CD4-positive, alpha-beta T cell treated with Interferon gamma for 1 hour (primary cell): ENCODE measurements at places on chromosomes 16 and 17.

GRCh38 chr16:87792205-87792565, 26.4 kb upstream of the KLHDC4 start:
- DNase-seq = no peak

DNA sequence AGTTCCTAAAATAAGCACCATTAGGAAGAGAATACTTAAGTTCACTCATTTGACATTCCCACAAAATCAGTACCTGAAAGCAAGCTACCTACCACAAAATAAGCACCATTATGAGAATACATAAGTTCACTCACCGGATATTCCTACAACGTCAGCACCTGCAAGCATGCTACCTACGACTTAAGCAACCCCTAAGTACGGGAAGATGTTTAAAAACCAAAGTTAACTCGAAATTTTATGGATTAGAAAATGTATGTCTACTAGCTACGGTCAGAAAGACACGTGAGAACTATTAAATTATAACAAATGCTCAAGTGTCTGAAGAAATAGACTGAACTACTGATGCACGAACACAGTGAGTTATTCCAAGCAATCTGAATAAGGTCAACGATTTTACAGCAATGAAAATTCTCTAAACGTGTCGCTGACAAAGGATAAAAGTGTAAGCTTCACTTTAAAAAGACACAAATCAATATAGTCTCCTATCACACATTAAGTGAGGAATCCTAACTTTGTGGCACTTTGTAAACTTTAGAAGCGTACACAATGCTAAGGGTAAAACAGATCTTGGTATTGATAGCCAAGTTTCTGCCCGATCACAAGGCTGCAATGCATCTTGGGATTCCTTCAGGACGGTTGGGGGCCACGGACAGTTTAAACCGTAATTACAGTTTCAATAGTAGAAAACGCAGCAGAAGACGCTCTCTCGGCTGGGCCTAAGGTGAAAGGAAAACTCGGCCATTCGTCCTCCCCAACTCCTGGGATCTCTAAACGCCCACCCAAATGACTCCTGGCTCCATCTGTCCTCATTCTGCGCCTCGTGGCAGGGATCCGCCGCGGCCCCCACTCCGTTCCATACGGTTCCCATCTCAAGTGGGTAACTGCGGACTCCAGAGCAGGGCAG, 1.3 kb downstream of the GSPT1 start:
- peak; percentile 13 for DNase-seq

DNA sequence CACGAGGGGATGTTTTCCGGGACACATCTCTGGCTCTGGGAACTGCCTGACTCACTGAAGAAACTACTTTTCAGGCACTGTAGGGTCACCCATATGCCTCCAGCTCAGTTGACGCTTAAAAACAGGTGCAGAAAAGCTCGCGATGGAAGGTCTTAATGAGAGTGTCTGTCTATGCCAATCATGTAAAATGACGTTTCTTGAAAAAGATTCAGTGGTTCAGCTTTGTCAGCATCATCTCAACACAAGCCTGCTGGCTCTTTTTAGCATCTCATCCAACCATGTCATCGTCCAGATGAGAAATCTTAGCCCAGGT, 27.5 kb downstream of the OR1D5 start:
- DNase-seq = no peak

DNA sequence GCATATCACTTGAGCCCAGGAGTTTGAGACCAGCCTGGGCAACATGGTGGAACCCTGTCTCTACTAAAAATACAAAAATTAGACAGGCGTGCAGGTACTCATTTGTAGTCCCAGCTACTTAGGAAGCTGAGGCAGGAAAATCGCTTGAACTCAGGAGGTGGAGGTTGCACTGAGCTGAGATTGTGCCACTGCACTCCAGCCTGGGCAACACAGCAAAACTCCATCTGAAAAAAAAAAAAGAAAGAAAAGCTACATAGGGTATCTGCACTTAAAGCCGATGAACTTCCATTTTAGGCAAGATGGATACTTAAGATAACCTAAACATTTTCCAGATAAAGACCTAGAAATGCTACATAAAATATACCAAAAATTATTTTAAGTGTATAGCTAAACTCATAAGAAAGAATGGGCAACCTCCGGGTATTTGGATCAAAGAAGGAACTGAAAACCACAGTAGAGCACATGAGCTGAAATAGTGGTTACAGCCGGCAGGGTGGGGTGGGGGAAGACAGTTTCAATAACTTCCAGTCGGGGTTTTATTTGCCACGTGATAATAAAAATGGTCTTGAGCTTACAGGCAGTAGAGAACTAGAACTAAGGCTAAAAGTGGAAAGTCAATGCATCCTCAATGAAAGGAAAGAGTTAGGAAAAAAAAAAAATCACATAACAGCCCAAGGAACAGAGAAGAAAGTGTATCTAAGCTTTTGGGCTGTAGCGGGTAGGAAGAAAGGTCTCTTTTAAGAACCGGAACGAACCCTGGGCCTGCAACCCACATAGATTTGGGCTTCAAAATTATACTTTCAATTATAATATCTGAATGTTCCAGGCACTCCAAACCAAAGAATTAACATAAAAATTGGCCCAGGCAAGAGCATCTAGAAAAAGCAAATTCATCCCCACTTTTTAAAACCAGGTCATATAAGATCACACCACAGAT, 53.1 kb downstream of the CFDP1 start:
- DNase-seq = peak; percentile 41

DNA sequence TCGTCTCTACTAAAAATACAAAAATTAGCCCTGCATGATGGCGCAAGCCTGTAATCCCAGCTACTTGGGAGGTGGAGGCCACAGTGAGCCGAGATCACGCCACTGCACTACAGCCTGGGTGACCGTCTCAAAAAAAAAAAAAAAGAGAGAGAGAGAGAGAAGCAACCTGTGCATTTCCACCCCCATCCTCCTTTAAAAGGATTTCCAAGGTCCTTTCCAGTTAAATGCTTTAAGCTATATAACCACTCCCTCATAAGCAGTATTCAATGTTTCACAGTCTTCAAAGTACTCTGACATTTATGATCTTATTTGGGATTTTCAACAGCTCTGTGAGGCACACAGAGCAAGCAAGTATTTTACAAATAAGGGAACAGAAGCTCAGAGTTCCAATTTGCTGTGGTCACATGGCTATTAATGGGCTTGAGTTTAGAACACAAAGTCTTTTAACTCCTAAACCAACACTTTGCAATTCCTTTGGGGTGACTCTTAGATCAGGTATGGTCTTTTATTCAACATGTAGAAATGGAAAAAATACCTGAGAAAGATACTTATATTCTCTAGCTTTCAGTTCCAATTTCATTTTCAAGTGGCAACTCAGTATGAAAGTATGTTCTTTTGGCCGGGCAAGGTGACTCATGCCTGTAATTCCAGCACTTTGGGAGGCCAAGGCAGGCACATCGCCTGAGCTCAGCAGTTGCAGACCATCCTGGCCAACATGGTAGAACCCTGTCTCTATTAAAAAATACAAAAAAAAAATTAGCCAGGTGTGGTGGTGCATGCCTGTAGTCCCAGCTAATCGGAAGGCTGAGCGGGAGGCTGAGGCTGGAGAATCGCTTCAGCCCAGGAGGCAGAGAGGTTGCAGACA, 31.3 kb downstream of the SPOP start:
- no peak for DNase-seq

GRCh38 chr16:31334934-31335333, 20.0 kb upstream of the ITGAX start:
- DNase-seq = no peak

DNA sequence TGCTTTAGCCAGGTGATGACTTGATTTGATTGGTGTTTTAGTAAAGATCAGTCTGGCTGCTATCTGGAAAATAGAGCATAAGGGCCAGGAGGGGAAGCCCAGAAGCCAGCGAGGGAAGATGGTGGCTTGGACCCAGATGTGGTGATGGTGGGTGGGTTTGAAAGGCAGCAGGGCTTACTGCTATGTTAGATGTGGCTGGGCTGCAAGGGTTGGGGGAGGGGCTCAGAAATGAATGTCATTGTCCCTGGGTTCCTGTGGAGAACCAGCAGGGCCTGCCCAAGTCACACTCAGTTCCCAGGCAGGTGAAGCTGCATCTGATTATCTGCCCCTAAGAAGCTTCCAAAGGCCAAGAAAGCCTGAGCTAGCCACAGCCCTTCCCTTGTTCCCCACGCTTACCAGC, 71.7 kb upstream of the BRD7 start:
- DNase-seq = no peak

- DNase-seq = no peak
Observed at GRCh38 chr16:3459401-3460090, 16.1 kb downstream of the NAA60 start.
